Natural killer cell (primary cell): ENCODE measurements at places on chromosomes 1 and 21.

- DNase-seq = peak; percentile 45
These were observed 668 bp downstream of the CBR3 start for GRCh38 chr21:36135391-36136102.

DNA sequence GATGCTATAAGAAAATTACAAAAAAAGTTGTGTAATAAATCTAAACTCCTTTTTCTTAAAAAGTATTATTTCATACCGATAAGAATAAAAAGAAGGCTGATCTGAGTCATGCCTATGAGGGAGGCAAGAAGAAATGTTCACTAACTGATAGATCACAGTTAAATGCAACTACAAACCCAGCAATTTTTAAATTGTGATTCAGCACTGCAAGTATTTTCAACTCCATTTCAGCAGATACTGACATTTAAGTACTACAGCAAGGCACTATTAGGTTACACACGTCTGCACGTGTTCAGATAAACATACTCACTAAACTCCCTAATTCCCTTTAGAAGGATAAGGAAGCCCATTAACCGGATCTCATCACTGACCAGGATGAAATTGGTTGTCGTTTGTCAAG lies 213.3 kb upstream of the ZRANB2 start:
- no peak for DNase-seq

DNA sequence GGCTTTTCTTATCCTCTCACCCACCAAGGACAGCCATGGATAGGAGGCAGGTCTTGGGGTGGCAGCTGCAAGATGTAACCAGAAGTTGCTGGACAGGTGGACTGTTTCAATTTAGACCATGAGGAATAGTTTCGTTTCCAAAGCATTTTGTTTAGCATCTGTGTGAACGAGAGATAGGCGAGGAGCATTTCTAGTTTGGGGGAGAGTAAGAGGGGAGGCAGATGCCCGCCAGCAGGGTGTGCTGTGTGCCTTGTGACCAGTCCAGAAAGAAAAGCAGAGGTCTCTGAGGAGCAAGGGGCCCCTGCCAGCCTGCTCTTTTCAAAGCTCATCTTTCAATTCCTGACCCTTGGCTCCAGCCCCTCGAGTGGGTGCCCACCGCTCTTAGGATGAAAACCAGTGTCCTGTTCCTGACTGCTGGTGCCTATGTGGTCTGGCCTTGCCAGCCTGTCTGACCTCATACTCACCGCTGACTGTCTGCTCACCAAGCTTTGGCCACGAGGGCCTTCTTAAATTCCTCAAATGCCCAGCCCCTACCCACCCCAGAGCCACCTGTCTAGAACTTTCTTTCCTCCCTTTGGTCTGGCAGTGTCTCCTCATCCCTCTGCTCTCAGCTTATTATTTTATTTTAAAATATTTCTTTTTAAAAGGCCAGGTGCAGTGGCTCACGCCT lies 8.5 kb downstream of the SERINC2 start:
- no peak for DNase-seq

DNA sequence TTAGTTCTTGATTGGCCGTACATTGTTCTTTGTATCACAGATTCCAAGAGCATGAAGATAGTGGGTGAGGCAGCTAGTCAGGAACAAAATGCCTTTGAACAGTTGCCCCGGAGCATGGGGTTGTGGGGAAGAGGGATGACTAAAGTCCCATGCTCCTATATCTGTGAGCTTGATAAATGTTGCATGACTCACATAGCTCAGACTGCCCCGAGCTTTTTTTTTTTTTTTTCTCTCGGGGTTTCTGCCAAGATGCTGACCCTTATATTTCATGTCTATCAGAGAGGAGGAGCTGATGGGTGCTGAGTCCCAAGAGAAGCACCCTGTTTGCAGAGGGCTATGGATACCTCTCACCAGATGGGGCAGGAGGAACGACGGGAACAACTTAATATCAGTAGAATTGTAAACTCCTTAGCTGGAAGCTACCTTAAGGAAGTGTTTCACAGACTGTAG lies 40.6 kb downstream of the SRRM1 start:
- no peak for DNase-seq

DNA sequence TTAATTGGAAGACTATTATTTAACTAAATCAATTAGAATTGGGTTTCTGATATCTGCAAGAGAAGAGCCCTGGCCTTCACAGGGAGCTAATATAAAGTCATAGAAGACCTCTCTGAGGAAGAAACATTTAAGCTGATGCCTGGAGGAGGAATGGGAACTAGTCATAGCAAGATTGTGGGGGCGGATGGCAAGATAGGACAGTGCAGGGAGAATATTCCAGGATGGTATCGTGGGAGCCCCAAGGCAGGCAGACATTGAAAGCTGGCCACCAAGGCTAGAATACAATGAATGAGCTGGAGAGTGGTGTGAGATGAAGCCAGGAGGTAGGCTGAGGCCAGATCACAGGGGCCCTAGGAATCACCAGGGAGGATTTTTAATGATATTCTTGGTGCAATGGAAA lies 20.8 kb upstream of the MYSM1 start:
- no peak for DNase-seq

DNA sequence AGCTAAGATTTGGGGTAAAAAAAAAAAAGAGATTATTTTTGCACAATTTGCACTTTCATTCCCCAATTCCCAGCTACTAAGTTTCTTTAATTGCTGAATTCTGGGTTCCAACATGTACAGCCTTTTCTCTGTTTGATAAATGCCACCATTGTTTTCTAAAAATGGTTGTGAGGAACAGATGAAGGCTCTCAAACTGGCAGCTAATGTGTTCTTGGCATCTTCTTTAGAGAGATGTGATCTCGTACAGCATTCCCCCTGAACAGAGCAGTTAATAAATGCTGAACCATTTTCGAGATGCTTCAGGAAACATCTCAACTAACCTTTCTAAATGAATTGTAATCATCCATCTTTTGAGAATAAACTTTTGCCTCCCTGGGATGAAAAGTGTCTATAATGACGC lies 107.9 kb upstream of the DYNLT5 start:
- no peak for DNase-seq

GRCh38 chr1:111956155-111956771 lies 33.2 kb downstream of the KCND3 start:
- no peak for DNase-seq

- DNase-seq = no peak
These were observed 86.1 kb downstream of the OBSCN start for GRCh38 chr1:228293816-228294500.
